ENCODE measurements at places on chromosomes 6 and 20. TPM values are rescaled to one million over a fixed set of nuclear protein-coding genes. Genes with fewer than 3 reads are reported as not detected.

The ADAM33 gene
- total RNA-seq: 2.5 TPM

GRCh38 chr20:57501461-57502335, 23.2 kb downstream of the CTCFL start:
- ATAC-seq: no peak

The ECT2L gene
- total RNA-seq: not detected

DNA sequence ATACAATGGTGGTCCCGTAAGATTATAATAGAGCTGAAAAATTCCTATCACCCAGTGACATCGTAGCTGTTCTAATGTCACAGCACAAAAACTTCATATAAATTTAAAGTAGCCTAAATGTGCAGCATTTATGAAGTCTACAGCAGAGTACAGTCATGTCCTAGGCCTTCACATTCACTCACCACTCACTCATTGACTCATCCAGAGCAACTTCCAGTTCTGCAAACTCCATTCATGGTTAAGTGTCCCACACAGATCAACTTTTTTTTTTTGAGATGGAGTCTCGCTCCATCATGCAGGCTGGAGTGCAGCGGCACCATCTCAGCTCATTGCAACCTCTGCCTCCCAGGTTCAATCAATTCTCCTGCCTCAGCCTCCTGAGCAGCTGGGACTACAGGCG, 20.9 kb upstream of the KCNG1 start:
- ATAC-seq: no peak

The NNAT gene
- total RNA-seq: 0.28 TPM

The LPA gene
- 0.24 TPM for total RNA-seq

The LY86 gene
- total RNA-seq: 0.48 TPM

The IL17A gene
- not detected for total RNA-seq

The TRIM10 gene
- total RNA-seq: not detected

The ASIP gene
- not detected for total RNA-seq

GRCh38 chr6:115863211-115863610, 197.5 kb downstream of the FRK start:
- peak; percentile 25 for ATAC-seq

DNA sequence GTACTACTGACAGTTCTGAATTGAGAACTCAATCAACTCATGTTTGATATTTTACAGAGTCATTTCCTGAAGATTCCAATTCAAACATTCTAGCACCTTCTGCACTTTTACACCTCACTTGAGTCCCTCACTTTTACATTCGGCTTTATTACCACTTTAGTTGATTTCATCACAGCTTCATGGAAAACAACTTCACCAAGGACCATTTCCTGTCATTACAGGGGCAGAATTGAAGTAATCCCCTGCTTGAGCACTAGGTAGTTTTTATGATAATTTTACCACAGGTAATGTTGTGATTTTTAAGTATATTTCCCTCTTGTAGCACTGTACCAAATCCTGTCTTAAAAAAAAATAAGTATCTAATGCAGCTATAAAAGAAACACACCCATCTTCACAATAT, 312.9 kb downstream of the BTBD9 start:
- ATAC-seq: no peak

The TMEM200A gene
- 0.16 TPM for total RNA-seq

- ATAC-seq: no peak
Measured at GRCh38 chr20:38294076-38294591, 9.8 kb upstream of the BPI start.
